ENCODE measurements at places on chromosomes 2 and 18. TPM values are rescaled to one million over a fixed set of nuclear protein-coding genes. Genes with fewer than 3 reads are reported as not detected.

- no peak for DNase-seq
- peaks cover 2% of the 10 kb centered on the region for H3K4me1 ChIP-seq
- H3K27ac ChIP-seq: no peak overlapping the region
- no peak overlapping the region for H3K4me3 ChIP-seq
- no peaks in the 10 kb centered on the region for H3K27me3 ChIP-seq
Measured at GRCh38 chr2:42087857-42088195, 40.0 kb downstream of the PKDCC start.

DNA sequence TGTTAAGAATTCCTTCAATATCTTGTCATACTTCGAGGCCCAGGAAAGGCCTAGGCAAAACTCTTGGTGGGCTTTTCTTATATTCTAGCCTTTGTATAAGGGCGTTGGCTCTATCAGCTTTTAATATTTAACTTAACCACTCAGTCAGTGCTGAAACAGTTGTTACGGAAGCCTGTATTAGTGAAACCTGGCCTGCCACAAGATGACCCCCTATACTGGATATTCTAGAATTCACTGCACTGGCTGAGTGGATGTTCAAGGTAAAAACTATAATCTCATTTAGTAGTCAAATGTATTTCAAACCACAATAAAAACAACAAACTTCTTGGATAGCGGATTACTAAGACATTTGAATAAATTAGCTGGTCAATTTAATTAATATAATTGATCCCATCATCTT is 91.7 kb upstream of the HNMT start:
- no peak overlapping the region for H3K4me3 ChIP-seq
- no peak for DNase-seq
- no peaks in the 10 kb centered on the region for H3K4me1 ChIP-seq
- H3K27me3 ChIP-seq: peaks cover 2% of the 10 kb centered on the region
- H3K36me3 ChIP-seq: no peaks in the 10 kb centered on the region

The RGPD3 gene
- 0.31 TPM for total RNA-seq

The CCDC141 gene
- 0.93 TPM for total RNA-seq

DNA sequence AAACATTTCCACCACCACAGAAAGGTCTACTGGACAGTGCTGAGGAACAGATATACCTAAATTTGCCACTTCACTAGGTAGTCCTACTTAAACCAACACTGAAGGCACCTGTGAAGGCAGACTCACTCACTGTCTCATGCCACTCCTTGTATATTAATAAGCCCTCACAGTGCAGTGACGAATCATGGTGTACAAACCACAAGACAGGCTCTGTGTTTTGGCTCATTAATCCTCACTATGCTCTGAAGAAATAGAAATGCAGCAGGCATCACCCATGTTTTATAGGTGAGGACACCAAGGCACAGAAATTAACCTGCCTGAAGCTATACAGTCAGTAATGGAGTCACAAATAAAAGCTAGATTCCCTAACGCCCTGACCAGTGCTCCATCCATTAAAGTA is 44.3 kb downstream of the BARD1 start:
- H3K4me1 ChIP-seq: no peaks in the 10 kb centered on the region
- no peak overlapping the region for H3K4me3 ChIP-seq
- no peak overlapping the region for H3K27ac ChIP-seq
- no peak for DNase-seq
- H3K36me3 ChIP-seq: peaks cover 55% of the 10 kb centered on the region
- H3K27me3 ChIP-seq: no peaks in the 10 kb centered on the region

The NOSTRIN gene
- not detected for total RNA-seq

The CFC1 gene
- not detected for total RNA-seq

DNA sequence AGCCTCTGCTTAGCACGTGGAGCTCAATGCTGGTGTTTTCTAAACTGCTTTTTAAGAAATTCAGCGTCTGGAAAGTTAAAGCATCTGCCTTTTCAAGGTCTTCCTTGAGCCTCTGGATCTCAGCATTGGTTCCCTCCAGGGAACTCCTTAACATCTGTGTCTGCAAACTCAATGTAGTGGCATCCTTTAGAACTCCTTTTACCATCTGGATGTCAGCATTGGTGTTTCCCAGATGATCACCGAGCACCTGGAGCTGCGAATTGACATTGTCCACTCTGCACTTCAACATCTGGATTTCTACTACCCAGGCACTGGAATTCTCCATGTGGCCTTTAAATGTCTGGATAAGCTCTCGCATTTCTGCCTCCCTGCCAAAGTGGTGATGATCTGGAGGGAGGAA is 3.7 kb downstream of the CLEC4F start:
- H3K27ac ChIP-seq: no peak overlapping the region
- no peaks in the 10 kb centered on the region for H3K36me3 ChIP-seq
- peaks cover 5% of the 10 kb centered on the region for H3K4me1 ChIP-seq
- H3K4me3 ChIP-seq: no peak overlapping the region
- peaks cover 16% of the 10 kb centered on the region for H3K27me3 ChIP-seq

GRCh38 chr2:72815655-72816278 is 10.1 kb downstream of the EXOC6B start:
- H3K4me3 ChIP-seq: no peak overlapping the region
- no peaks in the 10 kb centered on the region for H3K27me3 ChIP-seq
- H3K4me1 ChIP-seq: peaks cover 8% of the 10 kb centered on the region
- H3K36me3 ChIP-seq: no peaks in the 10 kb centered on the region

The RASGRP3 gene
- 1.9 TPM for total RNA-seq

- H3K4me1 ChIP-seq: no peaks in the 10 kb centered on the region
- H3K36me3 ChIP-seq: no peaks in the 10 kb centered on the region
- peaks cover 19% of the 10 kb centered on the region for H3K27me3 ChIP-seq
- H3K27ac ChIP-seq: no peak overlapping the region
- no peak for DNase-seq
- no peak overlapping the region for H3K4me3 ChIP-seq
Measured at GRCh38 chr2:144630459-144631215, 110.7 kb upstream of the ZEB2 start.

The UGT1A8 gene
- not detected for total RNA-seq

- H3K27ac ChIP-seq: no peak overlapping the region
- no peaks in the 10 kb centered on the region for H3K4me1 ChIP-seq
- no peak overlapping the region for H3K4me3 ChIP-seq
Measured at GRCh38 chr2:149613704-149614103, 26.1 kb upstream of the MMADHC start.

- no peaks in the 10 kb centered on the region for H3K4me1 ChIP-seq
- no peak overlapping the region for H3K27ac ChIP-seq
- no peak for DNase-seq
- peaks cover 1% of the 10 kb centered on the region for H3K27me3 ChIP-seq
Measured at GRCh38 chr2:196448407-196449079, 191.0 kb upstream of the CCDC150 start.

DNA sequence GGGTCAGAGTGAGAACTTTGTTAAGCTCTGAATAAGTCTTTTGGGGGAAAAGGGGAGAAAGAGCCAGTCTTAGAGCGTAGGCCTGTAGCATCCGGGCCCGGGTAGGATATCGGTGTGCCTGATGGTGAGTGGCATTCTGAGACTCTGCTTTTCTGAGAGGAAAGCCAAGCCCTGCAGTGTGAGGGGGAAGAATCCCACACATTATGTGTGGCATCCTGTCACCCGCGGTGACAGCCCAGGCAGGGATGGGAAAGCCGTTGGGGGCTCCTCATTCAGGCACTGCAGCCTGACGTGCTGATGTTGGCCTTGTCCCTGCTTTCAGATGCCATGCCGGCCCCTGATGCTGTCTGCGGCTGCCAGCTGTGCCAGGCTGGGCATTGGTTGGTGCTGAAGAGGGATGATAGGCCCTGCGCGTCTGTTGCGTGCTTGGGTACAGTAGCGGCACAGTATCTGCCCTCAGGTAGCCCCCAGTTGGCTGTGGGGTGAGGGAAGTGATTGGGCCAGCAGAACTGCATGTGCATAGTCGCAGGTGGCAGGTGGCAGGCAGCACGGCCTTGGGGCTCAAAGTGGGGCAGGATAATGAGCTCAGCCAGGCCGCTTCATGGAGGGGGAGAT is 37.6 kb downstream of the GLI2 start:
- no peak overlapping the region for H3K4me3 ChIP-seq
- H3K4me1 ChIP-seq: no peaks in the 10 kb centered on the region
- no peak for DNase-seq
- H3K36me3 ChIP-seq: no peaks in the 10 kb centered on the region

- peak overlapping the region; percentile 58 for H3K27ac ChIP-seq
- peaks cover 39% of the 10 kb centered on the region for H3K36me3 ChIP-seq
- DNase-seq: no peak
Measured at GRCh38 chr2:43292851-43293743, 66.7 kb upstream of the ZFP36L2 start.

The ALPP gene
- total RNA-seq: not detected

DNA sequence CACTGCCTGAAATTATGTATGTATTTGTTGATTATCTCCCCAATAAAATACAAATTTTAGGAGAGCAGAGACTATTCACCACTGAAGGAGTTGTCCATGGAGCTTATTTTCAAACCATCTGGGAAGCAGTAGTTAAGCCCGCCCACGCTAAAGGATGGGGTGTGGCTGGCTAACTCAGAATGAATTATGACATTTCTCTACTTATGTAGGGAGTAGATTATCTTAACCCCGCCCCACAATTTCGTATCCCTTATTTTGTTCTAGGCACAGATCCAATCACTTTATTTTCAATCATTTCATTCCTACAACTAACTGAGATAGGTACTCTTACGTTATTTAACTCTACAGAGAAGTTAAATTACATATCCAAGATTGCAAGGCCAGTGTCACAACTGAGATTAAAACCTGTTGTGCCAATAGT is 1.4 kb upstream of the LAPTM4A start:
- peak; percentile 36 for DNase-seq
- peaks cover 22% of the 10 kb centered on the region for H3K4me1 ChIP-seq
- H3K27me3 ChIP-seq: peaks cover 16% of the 10 kb centered on the region
- H3K4me3 ChIP-seq: no peak overlapping the region
- H3K36me3 ChIP-seq: no peaks in the 10 kb centered on the region
- H3K27ac ChIP-seq: no peak overlapping the region

DNA sequence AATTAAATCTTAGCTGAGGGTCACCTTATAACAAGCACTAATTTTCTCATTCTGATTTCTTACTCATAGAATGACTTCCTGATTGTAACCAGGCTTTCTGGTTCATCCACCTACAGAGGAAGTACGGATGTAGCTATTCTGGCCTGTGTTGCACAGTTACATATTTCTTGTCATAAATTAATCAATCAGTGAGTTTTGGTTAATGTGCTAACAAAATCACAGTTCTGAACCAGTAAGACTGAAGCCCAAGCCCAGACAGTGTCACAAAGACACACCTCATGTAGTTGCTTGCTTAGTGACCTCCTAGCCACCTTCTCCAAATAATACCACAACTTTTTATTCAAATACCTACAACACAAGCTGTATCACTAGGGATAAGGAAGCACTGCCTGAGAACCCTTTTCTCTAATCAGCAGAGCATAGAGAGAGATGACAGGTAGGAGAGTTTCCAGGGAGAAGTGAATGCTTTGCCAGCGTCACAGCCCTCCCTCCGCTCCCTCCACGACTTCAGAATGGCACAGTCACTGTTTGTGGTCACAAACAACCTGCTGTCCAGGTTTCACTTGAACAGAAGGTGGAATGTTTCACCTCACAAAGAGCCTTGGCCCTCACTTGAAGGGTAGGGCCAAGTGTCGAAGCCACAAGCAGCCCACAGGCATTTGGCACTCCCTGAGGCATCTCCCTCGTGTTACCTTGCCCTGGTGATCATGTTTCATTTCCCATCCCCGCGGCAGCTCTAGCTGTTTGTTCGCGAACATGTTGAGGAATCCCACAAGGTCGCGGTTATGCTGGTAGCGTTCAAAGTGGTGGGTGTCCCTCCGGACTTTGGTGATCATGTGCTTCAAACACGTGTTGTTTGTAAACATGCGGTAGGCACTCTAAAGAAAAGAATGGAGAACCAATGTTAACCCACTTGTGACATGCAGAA is 120.8 kb upstream of the STK17B start:
- H3K27me3 ChIP-seq: no peaks in the 10 kb centered on the region
- no peak overlapping the region for H3K27ac ChIP-seq
- H3K4me3 ChIP-seq: peak overlapping the region; percentile 10
- no peaks in the 10 kb centered on the region for H3K36me3 ChIP-seq

GRCh38 chr2:75466708-75467311 is 93.9 kb downstream of the EVA1A start:
- peak; percentile 13 for DNase-seq
- no peaks in the 10 kb centered on the region for H3K4me1 ChIP-seq
- H3K4me3 ChIP-seq: no peak overlapping the region
- H3K27ac ChIP-seq: no peak overlapping the region

The FAM110C gene
- 3.1 TPM for total RNA-seq

DNA sequence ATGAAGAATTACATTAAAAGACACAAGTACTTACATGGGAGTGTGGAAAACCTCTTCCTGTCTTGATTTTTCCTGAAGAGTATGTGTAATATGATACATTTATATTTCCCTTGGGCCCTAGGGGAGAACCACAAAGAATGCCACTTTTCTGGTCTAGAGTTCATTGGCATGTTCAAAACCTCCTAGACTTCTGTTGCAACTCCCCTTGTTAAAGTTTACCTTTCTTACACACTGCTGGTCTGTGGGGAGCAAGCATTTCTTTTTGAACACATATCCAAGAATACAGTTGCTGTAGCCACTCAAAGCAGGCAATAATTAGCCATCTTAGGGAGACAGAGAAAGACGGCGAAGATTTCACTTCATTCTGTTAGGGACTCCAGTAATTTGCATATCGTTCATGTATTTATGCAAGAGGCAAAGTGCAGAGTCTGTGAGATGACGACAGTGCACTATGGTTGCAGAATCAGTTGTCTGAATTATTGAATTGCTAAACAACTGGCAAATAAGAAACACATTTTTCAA is 103.5 kb downstream of the NOL4 start:
- H3K36me3 ChIP-seq: no peaks in the 10 kb centered on the region
- no peak for DNase-seq
- no peak overlapping the region for H3K4me3 ChIP-seq
- no peaks in the 10 kb centered on the region for H3K27me3 ChIP-seq

The BOLL gene
- not detected for total RNA-seq

DNA sequence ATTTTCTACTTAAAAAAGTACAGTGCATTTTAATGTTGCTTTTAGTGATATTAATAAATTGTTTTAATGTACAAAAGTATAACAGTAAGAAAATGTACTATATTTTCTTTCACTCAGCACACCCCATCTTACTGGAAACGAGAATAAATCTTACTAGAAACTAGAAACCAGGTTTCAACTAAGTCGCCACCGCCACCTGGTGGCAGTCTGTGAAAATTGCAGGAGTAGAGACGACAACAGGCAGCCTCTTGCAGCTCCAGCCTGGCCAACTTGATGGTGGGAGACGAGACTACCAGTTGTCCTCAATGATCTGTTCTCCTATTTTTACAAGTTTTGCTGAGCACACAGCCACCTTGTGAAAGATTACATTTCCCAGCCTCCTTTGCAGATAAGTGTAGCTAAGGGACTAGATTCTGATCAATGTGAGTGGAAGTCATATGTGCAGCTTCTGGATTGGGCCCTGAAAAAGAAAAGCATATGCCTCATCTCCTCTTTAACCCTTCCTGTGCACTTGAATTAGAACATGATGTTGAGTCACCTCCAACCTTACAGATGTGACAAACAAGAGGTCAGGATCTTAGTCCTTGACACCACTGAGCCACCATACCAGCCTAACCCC is 8.7 kb downstream of the OTOF start:
- H3K36me3 ChIP-seq: no peaks in the 10 kb centered on the region
- H3K4me1 ChIP-seq: no peaks in the 10 kb centered on the region
- peak; percentile 83 for DNase-seq
- no peak overlapping the region for H3K4me3 ChIP-seq
- no peak overlapping the region for H3K27ac ChIP-seq
- no peaks in the 10 kb centered on the region for H3K27me3 ChIP-seq

The LRPPRC gene
- 144 TPM for total RNA-seq

Data from activated CD4-positive, alpha-beta memory T cell treated with anti-CD3 and anti-CD28 coated beads for 36 hours (primary cell).